ENCODE measurements at places on chromosomes 2 and 18.
A peak's percentile ranks its signal among the peaks of the same experiment; 100 is the strongest.

DNA sequence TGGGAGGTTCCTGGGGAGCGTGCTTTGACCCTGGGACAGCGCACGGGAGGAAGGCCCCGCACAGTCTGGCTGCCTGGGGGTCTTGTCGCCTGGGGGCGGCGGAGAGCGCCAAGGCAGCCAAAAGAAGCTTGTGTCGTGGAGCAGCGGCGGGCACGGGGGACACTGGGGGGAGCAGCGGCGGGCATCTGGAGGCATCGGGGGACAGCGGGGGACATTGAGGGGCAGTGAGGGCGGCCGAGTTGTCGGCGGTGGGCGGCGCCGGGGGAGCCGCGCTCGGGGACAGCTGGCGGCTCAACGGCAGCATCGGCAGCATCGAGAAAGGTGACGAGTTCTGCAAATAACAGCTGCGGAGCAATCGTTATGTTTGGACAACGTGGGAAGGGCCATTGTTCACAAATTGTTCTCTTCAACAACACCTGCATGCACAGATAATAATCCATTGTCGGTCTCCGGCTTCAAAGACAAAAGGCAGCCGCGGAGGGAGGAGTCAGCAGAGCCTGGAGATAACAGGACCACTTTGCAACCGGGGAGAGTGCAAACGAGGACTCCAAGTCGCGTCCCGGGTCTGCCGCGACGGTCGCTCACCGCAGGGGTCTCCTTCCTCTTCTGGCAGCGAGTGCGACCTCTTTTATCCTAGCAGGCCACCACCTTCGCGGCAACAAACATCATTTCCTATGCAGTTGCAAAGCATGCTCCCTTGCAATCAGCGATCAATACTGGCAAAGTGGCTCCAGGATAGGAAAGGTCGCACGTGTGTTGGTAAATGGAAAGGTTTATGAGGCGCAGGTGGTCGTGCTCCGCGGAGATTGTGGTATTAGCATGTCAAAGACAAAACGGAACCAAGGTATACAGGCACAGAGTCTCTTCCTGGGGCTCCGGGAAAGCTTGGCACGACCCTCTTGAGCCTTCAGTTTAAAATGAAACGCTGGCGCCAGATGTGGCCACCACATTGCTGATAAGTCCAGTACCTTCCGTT, 132.3 kb upstream of the DLX2 start:
- DNase-seq = peak; percentile 90

DNA sequence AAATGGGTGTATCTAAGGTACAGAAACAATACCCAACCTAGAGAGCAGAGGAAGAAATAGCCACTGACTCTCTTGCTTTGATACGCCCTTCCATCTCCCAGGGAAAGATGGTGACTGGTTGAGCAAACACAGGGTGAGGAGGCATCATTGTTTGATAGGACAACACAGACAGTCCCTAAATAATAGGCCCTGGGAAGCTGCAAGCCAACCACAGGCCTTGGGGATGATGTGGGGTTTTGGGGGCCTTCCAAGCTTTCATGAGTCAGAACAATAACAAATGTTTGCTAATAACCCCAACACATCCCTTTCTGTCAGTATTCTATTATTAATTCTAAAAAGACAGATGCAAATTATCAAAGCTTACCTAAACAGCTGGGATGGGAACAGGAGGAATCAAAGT, 9.8 kb downstream of the LGALSL start:
- DNase-seq = no peak

GRCh38 chr2:127661949-127662510, 13.3 kb downstream of the LIMS2 start:
- DNase-seq = no peak

DNA sequence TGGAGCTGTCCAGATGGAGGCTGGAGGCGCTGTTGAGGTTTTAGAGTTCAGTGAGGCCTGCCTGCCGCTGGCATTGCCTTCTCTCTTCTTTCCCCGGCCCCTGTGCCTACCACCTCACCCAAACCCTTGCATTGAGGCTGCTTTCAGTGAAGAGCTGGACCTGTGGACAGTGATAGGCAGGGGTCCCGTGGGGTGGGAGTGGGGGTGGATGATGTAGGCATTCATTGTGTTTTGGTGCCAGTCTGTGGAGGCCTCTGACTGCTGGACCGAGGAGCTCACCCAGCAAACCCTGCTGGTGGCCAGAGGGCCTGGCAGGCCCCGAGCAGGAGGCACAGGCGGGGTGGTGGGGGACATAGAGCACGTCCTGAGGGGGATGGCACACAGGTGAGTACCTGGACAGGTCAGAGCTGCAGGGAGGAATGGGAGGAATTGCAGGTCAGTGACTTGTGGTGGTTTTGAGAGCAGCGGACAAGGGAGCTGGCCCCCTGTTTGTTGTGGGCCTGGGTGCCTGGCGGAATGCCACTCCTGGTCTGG, 35.6 kb downstream of the NGEF start:
- no peak for DNase-seq

DNA sequence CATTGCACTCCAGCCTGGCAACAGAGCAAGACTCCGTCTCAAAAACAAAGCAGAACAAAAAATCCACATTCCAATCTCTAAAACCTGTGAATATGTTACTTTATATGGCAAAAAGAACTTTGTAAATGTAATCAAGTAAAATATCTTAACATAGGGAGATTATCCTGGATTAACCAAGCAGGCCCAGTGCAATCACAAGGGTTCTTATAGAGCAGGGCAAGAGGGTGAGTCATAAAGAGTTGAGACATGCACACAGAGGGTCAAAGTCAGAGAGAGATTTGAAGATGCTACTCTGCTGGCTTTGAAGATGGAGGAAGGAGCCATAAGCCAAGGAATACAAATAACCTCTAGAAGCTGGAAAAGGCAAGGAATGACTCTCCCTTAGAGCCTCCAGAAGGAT, 60.9 kb upstream of the SLC9A2 start:
- DNase-seq = no peak

DNA sequence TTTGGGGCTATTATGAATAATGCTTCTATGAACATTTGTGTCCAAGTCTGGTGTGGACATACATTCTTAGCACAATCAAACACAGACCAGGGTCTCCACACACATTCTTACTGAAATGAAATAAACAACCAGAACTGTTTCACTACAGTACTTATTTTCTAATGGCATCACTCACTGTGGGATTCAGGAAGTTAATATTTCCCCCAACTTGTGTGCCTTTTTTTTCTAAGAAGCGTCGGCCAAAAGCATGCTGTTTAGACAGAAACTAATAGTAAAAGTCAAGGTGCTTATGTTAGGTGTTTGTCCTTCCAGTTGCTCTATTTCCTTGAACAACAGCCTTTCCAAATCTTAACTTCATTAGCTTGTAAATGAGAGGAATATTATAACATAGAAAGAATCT, 117.6 kb downstream of the DOCK10 start:
- no peak for DNase-seq

GRCh38 chr2:176997074-176997791, 215.4 kb upstream of the HNRNPA3 start:
- DNase-seq = no peak

DNA sequence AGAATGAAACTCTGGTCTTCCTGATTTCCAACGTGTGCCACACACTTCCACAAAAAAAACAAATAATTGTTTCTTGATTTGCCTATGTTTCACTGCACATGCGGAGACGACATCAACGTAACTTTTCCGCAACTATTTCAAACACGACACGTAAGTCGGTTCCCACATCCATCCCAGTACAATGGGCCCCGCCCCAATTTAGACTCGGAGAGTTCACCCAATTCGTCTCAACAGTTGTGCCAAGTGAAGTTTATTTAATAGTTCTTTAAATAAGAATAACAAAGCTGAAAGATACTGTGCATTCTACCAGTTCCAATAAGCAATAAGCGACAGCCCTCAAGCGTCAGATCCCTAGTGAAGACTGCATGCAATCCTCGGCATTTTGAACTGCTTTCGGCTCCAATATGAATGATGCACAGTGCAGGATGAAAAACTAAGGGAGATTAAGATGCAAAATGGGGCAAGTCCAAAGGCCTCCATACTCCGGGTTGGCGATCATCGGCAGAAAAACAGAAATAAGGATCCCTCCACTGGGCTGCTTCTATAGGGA, 664 bp downstream of the CCT4 start:
- no peak for DNase-seq

DNA sequence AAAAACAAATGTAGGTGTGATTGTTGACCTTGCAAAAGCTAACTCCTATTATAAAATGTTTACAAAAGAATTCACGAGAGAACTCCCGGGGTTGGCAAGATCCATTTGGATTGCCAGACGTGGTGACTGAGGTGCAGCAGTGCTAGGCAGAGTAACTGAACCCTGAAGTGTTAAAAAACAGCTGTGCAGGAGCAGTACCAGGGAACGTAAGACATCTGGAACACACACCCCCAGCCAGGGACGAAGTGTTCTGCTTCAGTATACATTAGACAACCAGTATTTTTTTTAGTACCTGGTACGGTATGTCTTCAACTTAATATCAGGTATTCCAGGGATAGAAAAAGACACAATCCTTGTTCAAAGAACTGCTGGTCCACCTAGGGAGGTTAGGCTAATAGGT, 272.1 kb upstream of the EPAS1 start:
- no peak for DNase-seq

GRCh38 chr2:101341901-101342624, 33.6 kb upstream of the RNF149 start:
- peak; percentile 19 for DNase-seq

DNA sequence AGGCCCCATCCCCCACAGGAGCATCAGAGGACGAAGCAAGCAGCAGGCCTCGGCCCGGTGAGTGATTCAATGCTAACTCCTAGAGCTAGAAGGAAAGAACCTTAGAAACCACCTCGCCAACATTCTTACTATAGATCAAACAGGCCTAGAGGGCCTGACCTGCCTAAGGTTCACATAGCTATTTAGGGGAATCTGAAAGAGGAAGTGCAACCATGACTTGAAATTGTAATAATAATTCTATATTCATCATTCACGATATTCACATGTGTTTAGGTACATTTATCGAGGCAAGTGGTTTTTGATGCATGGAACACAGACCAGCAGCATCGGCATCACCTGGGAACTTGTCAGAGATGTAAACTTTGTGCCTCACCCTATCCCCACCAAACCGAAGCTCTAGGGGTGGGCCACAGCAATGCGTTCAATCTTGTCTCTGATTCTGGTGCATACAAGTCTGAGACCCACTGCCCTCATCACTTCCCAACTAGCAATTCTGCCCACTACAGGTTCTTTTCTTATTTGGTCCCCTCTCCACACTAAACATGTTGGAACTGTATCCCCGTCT, 78.0 kb upstream of the DNMT3A start:
- no peak for DNase-seq

DNA sequence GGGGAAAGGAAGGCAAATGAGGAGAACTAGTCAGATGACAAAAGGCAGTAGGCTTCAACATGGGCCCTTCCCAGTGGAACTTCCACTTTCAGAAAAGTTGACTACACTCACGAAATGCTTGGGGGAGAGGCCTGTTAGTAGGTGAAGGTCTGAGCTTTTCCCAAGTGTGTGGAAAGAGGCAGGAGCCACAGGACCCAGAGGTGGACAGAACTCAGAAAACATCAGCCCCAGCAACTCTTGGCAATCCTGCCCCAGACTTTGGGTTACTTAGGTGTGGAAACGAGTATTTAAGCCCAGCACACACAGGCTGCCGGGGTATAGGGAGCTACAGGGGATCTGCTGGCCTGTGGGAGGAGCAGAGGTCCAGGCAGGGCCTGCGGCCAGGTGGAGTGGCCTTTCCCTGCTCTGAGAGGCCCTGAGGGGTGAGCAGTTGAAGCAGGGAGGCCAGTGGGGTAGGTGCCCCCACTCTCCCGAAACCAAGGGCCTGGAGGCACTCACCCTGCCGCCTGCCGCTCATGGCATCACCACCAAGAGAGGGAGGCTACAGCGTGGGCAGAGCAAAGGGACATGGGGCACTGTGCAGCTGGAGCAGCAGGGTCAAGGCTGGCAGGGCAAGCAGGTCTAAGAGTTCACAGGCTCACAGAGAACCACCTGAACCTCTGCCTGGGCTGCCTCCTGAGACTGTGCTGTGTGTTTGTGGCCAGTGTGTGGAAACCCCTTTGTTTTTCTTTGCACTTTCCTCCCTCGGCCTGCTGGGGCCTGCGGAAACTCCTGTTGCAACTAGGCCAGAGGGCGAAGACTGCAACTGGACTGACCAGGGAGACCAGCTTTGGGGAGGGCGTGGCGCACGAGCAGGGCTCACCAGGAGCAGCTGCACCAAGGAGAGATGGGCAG, 130.7 kb upstream of the SERTAD2 start:
- no peak for DNase-seq

DNA sequence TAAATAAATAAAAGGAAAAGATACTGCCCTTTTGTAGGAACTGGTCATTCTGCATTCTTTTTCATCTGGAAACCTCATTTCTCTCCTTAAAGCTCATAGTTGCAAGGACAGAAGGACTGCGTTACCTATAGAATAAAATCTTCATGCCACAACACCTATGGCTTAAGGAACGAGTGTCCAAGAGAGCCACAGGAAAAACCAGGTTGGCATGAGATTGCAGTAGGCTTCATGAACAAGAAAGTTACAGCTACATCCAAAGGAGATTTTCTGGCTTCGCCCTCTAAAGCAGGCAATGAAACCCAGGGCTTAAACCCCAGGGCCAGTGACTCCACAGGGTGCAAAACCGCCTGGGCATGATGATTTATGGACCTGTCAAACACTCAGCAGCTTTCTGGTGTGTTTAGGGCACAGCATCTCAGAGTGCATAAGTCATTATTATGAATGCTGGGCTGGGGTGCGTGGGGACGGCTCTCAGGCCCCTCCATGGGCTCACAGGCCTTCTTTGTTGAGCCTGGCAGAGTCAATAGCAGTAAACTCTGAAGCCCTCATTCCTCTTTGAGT, 30.7 kb upstream of the PIEZO2 start:
- no peak for DNase-seq

DNA sequence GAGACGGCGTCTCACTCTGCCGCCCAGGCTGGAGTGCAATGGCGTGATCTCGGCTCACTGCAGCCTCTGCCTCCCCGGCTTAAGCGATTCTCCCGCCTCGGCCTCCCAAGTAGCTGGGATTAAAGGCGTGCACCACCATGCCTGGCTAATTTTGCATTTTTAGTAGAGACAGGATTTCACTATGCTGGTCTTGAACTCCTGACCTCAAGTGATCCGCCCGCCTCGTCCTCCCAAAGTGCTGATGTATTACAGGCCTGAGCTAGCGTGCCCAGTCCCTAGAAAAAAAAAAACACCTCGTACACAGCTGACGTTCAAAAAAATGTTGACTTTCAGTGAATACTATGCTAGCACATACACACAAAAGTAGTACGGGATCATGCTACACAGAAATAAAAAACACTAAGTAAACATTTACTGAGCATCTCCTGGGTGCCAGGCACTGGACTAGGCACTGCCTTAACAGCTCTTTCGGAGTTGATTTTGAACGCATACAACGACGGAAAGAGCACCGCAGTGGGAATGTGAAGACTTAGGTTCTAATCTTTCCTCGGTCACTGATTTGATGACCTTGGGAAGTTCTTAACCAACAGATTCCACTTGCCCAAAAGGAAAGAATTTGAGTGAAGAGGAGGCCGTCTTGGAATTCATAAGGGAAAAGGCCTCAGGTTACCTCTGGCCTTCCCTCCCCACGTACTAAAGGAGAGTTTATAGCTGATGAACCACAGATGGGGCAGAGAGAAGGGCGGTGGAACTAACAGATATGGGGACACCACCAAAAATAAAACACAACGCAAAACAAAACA, 1.1 kb downstream of the DNAJC27 start:
- no peak for DNase-seq

GRCh38 chr2:142981069-142981378, 103.6 kb downstream of the KYNU start:
- no peak for DNase-seq

GRCh38 chr2:231634951-231635875, 42.5 kb downstream of the TEX44 start:
- no peak for DNase-seq

- no peak for DNase-seq
Observed at GRCh38 chr2:184956856-184957255, 358.5 kb downstream of the ZNF804A start.

- DNase-seq = no peak
Observed at GRCh38 chr2:56271275-56271674, 87.5 kb downstream of the CCDC85A start.
